ENCODE measurements at places on chromosomes 7 and 10. TPM values are rescaled to one million over a fixed set of nuclear protein-coding genes. Genes with fewer than 3 reads are reported as not detected.
A peak's percentile ranks its signal among the peaks of the same experiment; 100 is the strongest.

Gene RSPH10B
- not detected for total RNA-seq

Gene OAT
- total RNA-seq = 32.5 TPM

GRCh38 chr7:70586822-70587221 lies 545.1 kb upstream of the GALNT17 start:
- DNase-seq = no peak

DNA sequence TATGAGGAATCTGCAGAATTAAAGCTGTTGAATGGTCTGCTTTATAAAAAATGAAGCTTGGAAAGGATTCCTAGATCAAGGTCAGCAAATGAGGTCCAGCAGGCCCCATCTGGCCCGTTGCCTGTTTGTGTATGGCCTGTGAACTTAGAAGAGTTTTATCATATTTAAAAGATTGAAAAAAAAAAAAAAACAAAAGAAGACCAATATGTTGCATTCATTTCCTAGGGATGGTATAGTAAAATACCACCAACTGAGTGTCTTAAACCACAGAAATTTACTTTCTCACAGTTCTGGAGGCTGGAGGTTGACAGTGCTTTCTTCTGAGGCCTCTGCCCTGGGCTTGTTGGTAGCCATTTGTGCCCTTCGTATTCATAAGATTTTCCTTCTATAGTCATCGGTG lies 109.2 kb downstream of the PPP1R3A start:
- no peak for DNase-seq

- no peak for DNase-seq
Measured at GRCh38 chr7:135980012-135980551, 2.9 kb upstream of the MTPN start.

GRCh38 chr10:98309366-98310355 lies 41.7 kb upstream of the LOXL4 start:
- DNase-seq = peak; percentile 76

DNA sequence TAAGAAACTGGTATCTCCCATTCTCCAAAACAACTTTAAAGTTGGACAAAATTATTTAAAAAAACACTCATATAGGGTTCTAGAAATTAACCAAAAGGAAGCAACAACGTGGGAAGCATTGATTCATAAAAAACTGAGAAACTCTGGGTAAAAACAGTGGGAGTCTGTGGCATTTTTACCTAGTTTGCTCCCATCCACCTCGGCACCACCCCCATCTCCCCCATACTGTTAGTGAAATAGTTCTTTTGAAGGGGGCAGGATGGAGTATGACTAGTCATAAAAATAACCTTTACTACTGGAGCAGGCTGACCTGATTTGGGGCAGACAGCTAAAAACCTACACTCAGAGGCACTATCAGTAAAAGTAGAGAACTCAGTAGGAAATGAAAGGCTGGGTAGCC lies 123.2 kb downstream of the AVL9 start:
- no peak for DNase-seq

GRCh38 chr7:45071528-45071927 lies 17.2 kb downstream of the NACAD start:
- no peak for DNase-seq

- DNase-seq = no peak
Measured at GRCh38 chr10:119022846-119023552, 6.5 kb upstream of the NANOS1 start.

Measured in heart right ventricle (tissue), 16 donors.